ENCODE measurements at places on chromosomes 11 and 22.

GRCh38 chr22:40211476-40212054 lies 33.8 kb downstream of the TNRC6B start:
- no peak for DNase-seq

DNA sequence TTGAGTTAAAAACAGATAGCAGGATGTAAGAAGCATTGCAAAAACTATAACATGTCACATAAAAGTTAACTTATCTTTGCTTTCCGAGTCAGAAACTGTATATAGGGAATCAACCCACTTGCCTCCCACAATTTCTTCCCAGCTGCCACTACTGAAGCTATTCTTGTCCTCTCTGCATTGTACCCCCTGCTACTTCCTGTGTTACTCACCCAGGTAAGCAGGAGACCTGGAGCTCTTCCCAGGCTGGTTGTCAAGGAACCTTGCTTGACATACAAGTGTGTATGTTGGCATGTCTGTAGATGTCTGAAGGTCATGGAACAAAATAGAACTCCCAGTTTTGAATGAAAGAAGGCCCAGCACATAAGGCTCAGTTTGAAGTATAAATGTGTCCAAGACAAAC lies 74.3 kb upstream of the LRRC4C start:
- DNase-seq, result no peak

DNA sequence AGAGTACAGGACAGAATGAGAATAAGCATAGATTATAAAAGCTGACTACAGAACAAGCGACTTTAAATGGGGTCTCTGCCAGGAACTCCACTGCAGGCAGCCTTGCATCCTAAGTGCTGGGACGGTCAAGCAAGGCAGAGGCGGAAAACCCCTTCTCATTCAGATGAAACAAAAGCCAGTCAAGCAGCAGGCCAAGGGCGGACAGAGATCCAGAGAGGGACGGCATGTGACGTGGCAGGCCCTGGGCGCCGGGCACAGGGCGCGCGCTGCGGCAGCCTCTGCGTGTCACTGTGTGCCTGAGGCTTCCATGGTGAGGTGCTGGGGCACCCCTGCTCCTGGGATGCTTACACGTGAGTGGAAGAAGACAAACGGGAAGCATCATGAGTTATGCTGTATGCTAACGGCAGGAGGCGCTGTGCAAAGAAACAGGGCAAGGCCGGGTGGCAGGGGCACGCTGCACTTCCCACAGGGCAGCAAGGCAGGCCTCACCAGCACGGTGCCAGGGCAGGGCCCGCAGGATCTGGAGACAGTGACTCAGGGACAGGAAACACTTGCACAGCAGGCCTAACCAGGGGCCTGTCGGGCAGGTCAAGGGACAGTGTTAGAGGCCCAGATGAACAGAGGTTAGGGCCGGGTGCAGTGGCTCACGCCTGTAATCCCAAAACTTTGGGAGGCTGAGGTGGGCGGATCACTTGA lies 6.2 kb downstream of the TOLLIP start:
- no peak for DNase-seq

GRCh38 chr11:130487924-130488815 lies 39.7 kb downstream of the ADAMTS15 start:
- DNase-seq, result no peak

GRCh38 chr11:80346353-80347059 lies 905.7 kb upstream of the TENM4 start:
- DNase-seq, result no peak

All from activated effector memory CD4-positive, alpha-beta T cell treated with Interleukin-2 at 50 U/mL for 16 hours (primary cell).